ENCODE measurements at places on chromosomes 3 and 15.
A peak's percentile ranks its signal among the peaks of the same experiment; 100 is the strongest.

- no peak for DNase-seq
These were observed 101.1 kb downstream of the BOC start for GRCh38 chr3:113312416-113312815.

DNA sequence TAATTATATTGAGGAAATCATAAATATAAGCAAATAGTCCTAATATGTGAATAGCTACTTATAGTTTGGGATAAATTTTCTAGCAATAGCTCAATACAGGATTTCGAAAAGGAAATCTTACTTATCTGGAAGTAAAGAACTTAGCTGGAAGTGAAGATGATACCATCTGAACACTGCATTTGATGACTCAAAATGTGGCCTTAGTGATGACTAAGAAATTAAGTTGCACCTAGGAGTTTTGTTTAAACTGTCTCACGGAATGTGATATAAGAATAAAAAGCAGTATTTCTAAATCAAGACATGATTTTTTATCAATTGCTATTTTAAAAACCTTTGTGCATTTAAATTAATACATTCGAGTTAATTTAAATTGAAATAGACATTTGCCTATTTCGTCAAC lies 91.2 kb downstream of the EOMES start:
- no peak for DNase-seq

DNA sequence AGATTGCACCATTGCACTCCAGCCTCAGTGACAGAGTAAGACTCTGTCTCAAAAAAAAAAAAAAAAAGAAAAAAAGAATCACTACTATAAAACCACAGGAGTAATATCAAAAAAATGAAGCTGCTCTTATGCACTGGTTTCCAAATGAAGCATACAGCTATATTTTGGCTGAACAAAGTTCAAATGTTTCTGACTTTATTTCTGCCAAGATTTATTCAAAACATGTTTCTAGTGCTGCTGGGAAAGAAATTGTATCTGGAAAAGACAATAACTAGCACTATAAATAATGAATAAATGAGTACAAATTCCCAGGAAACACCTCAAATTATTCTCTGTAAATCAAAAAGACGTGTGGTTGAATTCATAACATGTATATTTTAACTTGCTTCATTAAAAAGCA lies 102.5 kb upstream of the MME start:
- no peak for DNase-seq

GRCh38 chr15:73564255-73564654 lies 68.9 kb downstream of the NPTN start:
- no peak for DNase-seq

- no peak for DNase-seq
These were observed 8.3 kb upstream of the TMCO5A start for GRCh38 chr15:37926136-37926535.

GRCh38 chr3:172151651-172152649 lies 112.6 kb downstream of the FNDC3B start:
- no peak for DNase-seq

DNA sequence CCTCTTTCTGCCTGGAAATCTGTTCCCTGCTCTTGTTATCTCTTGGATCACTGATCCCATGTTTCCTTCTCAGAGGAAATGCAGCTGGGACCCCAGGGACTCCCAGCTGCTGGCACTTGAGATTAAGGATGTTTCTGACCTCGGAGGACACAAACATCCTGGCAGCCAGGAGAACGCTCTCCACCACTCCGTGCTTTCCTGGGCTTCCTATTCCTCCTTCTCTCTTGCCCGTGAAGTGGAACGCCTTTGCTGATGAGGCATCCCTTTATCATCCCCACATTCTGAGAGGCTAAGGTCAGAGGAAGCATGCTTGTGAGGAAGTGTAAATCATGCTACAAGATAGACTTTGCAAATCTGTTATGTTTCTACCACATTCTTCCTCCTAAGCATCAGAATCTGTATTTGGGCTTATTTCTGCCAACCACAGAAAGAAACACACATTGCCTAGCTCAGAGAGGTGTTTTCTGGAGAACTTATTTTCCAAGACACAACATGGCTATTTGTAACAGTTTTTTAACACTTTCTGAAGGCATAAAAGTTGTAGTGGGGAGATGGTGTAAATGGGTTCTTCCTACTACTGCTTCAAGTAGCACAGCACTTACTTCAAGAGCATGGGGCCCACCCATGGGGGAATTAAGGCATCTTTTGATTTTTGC lies 25.6 kb upstream of the LDHAL6B start:
- DNase-seq, result no peak

GRCh38 chr3:158465074-158465473 lies 105.9 kb upstream of the MLF1 start:
- no peak for DNase-seq

- no peak for DNase-seq
These were observed 443.0 kb upstream of the ADAMTS9 start for GRCh38 chr3:65130782-65131181.

- DNase-seq, result no peak
These were observed 1.5 kb downstream of the ZBED2 start for GRCh38 chr3:111593666-111594065.

DNA sequence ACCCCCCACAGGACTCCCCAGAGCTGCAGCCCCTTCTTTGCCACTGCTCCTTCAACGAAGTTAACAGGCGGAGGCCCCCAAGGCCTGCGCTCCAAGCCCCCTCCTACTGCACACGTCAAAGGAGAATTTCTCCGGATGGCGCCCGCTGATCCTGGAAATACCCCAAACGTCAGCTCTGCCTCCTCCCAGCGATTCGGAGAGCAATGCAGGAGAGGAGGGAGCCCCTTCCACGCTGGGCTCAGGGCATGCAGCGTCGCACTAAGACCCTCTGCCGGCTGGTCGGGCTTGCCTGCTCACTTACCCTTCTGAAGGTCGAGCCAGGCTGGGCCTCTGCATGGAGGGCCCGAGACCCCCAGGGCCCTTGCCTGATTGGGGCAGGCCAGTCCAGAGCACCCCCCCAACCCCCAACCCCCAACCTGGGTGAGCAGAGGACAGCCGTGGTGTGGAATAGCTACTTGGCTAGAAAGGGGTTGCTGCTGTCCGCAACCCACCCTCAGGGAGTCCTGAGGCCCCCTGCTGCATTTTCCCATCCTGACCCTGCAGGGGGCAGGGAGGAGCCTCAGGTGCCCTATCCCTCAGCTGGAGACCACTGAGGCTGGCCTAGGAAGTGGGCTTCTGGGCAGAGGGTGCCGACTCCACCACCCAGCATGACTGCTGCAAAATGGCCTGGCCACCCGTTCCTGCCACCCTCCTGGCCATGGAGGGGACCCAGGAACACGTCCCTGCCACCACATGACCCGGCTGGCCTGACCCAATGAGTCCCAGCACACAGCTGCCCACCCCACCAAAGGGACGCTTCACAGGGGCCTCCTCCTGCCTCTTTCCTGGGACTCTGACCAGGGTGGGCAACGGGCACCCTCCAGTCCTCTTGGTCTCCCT lies 976 bp downstream of the ATP2B2 start:
- DNase-seq, result no peak

DNA sequence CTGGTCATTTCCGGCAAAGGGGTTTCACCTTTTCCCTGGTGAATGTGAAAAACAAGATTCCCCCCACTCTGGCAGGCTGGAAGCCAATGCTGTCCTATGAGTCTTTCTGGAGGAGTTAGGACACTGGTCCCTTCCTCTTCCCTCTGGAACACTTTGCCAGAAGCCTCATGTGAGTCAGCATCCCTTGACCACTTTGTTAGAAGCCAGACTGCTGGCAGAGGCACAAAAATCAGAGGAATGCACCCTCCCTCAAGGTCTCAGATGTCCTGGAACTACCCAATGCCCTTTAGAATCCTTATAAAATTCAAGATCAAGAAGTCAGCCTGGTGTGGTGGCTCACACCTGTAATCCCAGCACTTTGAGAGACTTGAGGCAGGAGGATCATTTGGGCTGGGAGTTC lies 26.6 kb downstream of the ITGB5 start:
- DNase-seq, result no peak

GRCh38 chr15:84749111-84749991 lies 959 bp downstream of the ZNF592 start:
- DNase-seq, result peak; percentile 51

DNA sequence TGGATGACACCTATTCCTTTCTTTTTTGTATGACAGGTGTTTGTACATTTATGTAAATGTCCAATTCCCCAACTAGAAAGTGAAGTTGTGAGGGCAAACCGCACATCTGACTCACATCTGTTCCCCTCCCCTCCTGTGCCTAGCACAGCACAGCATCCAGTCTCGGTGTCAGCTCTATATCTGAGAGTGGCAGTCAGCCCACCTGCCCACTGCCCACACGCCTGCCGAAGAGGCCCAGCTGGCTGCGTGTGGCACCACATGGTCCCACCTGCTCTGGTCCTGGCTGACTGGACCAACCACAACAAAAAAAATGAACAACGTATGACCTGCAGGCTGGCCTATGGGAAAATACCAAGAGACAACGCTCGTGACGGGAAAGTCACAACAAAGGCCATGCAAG lies 62.8 kb downstream of the XXYLT1 start:
- DNase-seq, result no peak

- DNase-seq, result no peak
These were observed 12.6 kb downstream of the MTHFS start for GRCh38 chr15:79884204-79884596.
